Cardiac atrium fibroblast (primary cell): ENCODE measurements at places on chromosomes 2 and 18. TPM values are rescaled to one million over a fixed set of nuclear protein-coding genes. Genes with fewer than 3 reads are reported as not detected.

CNDP1 gene
- not detected in 2 replicates for total RNA-seq

RIT2 gene
- total RNA-seq, result not detected in 2 replicates

NOSTRIN gene
- total RNA-seq, result 0.16 and 0.18 TPM in 2 replicates

NLRC4 gene
- not detected in 2 replicates for total RNA-seq

LYPD6 gene
- not detected in 2 replicates for total RNA-seq

REG3A gene
- not detected in 2 replicates for total RNA-seq

PIEZO2 gene
- 3.1 and 25.8 TPM in 2 replicates for total RNA-seq

SERPINB10 gene
- total RNA-seq, result not detected in 2 replicates
